Osteocyte (in vitro differentiated cells): ENCODE measurements at places on chromosomes 12 and 14. TPM values are rescaled to one million over a fixed set of nuclear protein-coding genes. Genes with fewer than 3 reads are reported as not detected.
A peak's percentile ranks its signal among the peaks of the same experiment; 100 is the strongest.

GRCh38 chr14:105093038-105093430 lies 27.8 kb upstream of the GPR132 start:
- H3K4me3 ChIP-seq: peak overlapping the region; percentile 78
- H3K36me3 ChIP-seq: no peaks in the 10 kb centered on the region
- peaks cover 48% of the 10 kb centered on the region for H3K4me1 ChIP-seq
- peak overlapping the region; percentile 71 for H3K27ac ChIP-seq

GRCh38 chr12:39571351-39571750 lies 48.3 kb downstream of the ABCD2 start:
- DNase-seq: no peak
- H3K27me3 ChIP-seq: peaks cover 2% of the 10 kb centered on the region
- H3K36me3 ChIP-seq: no peaks in the 10 kb centered on the region
- H3K4me3 ChIP-seq: no peak overlapping the region
- no peak overlapping the region for H3K27ac ChIP-seq

The BDKRB2 gene
- 0.31 and 0.40 TPM in 2 replicates for total RNA-seq

DNA sequence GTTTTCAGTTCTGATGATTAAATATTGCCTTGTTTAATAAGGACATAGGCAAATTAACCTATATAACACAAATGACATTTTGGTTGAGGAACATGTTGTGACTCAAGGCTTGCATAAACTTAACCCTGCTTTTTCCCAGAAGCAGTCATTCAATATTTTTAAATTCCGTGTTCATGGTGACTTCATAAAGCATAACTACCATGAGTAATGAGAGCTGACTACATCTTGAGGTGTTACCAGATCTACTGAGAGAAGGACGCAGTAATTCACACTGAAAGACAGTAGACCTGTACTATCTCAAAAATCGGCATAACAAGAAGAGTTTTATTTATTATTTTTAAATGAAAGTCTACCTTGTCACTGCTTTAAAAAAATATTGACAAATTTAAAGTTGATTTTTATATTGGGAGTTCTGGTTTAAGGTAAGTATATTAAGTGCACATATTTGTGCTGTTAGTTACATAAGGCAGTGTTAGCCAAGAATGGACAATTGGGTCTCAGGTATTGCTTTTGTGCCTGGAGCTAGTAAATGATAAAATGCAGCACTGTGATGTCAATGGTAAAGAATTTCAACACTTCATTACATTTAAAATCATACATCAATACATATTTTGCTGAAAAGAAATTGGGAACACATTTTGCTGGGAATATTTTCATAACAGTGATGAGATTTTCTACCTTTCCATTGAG lies 1198.5 kb downstream of the FSCB start:
- H3K36me3 ChIP-seq: no peaks in the 10 kb centered on the region
- no peak overlapping the region for H3K27ac ChIP-seq
- no peak for DNase-seq
- no peaks in the 10 kb centered on the region for H3K4me1 ChIP-seq
- H3K27me3 ChIP-seq: no peaks in the 10 kb centered on the region

DNA sequence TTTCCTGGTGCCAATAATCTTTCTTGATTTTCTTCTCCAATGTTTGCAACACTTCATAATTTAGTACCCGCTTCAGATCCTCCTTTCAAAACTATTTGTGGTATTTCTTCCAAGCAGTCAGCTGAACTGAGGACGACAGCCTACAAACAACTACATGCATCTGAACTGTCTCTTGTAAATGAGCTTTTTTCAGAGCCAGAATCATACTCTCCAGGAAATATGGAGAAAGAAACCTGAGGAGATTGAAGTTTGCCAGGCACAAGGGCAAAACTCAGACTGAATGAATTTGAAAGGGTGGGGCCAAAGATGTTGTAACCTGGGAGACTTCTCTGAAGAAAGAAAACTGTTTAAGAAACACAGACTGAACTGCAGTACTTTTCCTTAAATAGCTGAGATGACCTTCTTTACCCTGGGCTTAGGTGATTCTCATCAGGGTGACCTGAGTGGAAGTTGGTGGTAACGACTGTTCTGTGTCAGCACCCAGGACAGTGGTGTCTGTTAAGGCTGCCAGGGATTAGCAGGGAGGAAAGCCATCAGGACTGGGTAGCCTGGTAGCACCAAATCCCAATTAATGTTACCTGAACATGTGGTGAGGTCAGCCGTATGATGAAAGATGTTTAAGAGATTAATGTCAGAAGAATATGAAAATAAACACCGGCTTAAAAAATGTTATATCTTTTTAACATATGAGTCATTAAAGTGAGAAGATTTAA lies 95.0 kb downstream of the TGFB3 start:
- no peak for DNase-seq
- H3K27ac ChIP-seq: peak overlapping the region; percentile 89
- H3K27me3 ChIP-seq: no peaks in the 10 kb centered on the region
- peak overlapping the region; percentile 1 for H3K4me3 ChIP-seq
- peaks cover 58% of the 10 kb centered on the region for H3K4me1 ChIP-seq
